Stimulated activated CD4-positive, alpha-beta T cell treated with anti-CD3 and anti-CD28 coated beads, Interleukin-4, amount 100 ng/mL, for 1 hour (primary cell): ENCODE measurements at places on chromosomes 13 and 19.

- peak; percentile 59 for DNase-seq
Measured at GRCh38 chr19:35352448-35353304, 5.0 kb downstream of the FFAR1 start.

DNA sequence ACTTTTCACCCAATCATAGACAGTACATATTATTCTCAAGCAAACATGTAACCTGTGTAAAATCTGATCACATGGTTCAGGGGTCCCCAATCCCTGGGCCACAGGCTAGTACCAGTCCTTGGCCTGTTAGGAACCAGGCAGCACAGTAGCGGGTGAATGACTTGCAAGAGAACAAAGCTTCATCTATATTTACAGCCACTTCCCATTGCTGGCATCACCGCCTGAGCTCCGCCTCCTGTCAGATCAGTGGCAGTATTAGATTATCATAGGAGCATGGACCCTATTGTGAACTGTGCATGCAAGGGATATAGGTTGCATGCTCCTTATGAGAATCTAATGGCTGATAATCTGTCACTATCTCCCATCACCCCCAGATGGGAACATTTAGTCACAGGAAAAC, 133.1 kb downstream of the MAB21L1 start:
- DNase-seq, result no peak

DNA sequence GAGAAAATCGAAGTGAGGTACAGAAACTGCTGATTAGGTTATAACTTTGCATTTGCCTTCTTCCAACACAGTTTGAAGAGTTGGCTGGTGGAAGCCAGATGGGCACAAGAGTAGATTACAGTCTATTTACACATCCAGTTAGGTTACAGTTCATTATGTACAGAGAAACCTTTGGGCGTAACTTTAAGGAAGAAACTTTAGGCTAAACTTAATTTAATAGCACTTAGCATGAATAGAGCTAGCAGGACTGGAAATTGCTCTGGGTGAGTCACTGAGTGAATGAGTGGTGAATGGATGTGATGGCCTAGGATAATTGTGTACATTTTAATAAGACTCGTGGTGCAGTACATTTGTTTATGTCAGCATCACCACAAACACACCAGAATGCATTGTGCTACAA, 62.9 kb upstream of the KLHL1 start:
- no peak for DNase-seq

- no peak for DNase-seq
Measured at GRCh38 chr19:48616491-48617056, 1.7 kb upstream of the FAM83E start.

GRCh38 chr13:110915874-110916206, 971 bp upstream of the ANKRD10 start:
- no peak for DNase-seq

DNA sequence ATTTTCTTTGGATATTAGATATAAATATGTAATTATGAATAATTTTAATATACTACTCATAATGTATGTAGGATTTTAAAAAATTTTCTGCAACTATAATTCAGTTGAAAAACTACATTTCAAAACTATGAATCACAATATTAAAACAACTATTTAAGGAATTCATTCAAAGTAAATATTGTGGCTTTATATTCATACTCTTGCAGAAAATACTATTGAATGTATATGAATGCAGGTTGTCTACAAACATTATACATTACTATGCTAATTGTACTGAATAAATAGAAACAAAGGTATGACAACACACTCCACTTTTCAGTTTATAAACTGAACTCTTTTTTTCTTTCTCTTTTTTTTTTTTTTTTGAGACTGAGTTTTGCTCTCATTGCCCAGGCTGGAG, 14.2 kb downstream of the ZNF91 start:
- no peak for DNase-seq

GRCh38 chr13:59706101-59706976, 457.4 kb downstream of the DIAPH3 start:
- no peak for DNase-seq

GRCh38 chr19:33134571-33135041, 2.7 kb downstream of the WDR88 start:
- peak; percentile 61 for DNase-seq

DNA sequence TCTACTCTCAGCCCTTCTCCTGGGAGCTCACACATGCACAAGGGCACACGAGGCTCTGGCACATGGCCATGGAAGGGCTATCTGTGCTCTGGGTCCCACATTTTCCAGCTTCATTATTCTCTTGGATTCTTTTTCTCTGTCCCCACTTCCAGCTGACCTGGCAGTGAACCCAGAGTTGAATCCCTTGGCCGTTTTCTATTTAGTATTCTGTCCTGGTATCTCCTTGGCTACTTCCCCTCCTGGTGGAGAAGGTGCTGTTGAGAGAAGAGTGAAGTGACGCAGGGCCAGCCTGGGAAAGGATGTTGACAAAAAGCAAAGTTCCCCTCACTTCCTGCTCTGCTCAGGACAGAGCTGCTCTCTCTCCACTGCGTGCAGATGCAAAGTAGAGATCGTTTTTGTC, 303.1 kb downstream of the IRS2 start:
- no peak for DNase-seq

DNA sequence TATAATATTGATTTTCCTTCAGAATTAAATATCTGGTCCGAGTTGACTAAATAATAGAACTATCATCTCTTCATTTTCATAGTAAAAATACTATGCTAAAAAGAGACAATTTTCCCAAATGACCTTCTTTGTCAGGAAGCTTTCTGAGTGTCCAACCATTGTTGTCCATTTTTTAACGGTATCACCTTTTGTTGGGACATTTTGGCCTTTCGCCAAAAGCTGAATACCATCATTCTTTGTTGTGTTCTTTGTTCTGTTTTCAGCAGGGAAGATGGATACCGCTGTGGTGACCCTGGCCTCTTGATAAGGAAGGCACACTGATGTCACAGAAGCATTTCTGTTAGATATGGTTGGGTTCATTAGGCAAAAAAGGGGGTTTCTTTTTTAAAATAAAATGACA, 654.4 kb upstream of the GPC6 start:
- DNase-seq, result no peak
